Cardiac fibroblast (primary cell): ENCODE measurements at places on chromosomes 16 and 17.

GRCh38 chr16:24255456-24256371 lies at the start of gene CACNG3:
TSS of gene CACNG3 (plus strand) at chr16:24256335. CDS start at chr16:24256755, 420 bp downstream.
- peak; percentile 32 for DNase-seq

DNA sequence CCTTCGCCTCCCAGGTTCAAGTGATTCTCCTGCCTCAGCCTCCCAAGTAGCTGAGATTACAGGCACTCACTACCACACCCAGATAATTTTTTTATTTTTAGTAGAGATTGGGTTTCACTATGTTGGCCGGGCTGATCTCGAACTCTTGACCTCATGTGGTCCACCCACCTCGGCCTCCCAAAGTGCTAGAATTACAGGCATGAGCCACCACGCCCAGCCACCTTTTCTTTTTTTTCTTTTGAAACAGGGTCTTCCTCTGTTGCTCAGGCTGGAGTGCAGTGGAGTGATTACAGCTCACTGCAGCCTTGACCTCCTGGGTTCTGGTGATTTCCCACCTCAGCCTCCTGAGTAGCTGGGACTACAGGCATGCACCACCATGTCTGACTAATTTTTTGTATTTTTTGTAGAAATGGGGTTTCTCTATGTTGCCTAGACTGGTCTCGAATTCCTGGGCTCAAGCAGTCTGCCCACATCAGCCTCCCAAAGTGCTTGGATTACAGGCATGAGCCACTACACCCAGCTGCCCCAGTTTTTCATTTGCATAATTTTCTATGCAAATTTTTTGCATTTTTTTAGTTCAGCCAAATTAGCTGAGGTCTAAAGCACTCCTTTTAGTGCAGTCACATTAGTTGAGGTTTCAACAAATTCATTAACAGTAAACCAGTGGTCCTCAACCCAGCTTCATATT lies 11.3 kb downstream of the WWP2 start:
- DNase-seq = no peak

DNA sequence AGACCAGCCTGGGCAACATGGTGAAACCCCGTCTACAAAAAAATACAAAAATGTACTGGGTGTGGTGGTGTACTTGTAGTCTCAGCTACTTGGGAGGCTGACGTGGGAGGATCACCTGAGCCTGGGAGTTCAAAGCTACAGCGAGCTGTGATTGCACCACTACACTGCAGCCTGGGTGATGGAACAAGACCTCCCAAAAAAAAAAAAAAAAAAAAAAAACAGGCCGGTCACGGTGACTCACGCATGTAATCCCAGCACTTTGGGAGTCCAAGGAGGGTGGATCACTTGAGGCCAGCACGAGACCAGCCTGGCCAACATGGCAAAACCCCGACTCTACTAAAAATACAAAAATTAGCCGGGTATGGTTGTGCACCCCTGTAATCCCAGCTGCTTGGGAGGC lies 12.7 kb upstream of the APPBP2 start:
- DNase-seq = no peak

- DNase-seq = peak; percentile 27
These were observed 117.7 kb downstream of the USP22 start for GRCh38 chr17:20925091-20925490.

- no peak for DNase-seq
These were observed 305.7 kb upstream of the XYLT1 start for GRCh38 chr16:17776465-17776864.

DNA sequence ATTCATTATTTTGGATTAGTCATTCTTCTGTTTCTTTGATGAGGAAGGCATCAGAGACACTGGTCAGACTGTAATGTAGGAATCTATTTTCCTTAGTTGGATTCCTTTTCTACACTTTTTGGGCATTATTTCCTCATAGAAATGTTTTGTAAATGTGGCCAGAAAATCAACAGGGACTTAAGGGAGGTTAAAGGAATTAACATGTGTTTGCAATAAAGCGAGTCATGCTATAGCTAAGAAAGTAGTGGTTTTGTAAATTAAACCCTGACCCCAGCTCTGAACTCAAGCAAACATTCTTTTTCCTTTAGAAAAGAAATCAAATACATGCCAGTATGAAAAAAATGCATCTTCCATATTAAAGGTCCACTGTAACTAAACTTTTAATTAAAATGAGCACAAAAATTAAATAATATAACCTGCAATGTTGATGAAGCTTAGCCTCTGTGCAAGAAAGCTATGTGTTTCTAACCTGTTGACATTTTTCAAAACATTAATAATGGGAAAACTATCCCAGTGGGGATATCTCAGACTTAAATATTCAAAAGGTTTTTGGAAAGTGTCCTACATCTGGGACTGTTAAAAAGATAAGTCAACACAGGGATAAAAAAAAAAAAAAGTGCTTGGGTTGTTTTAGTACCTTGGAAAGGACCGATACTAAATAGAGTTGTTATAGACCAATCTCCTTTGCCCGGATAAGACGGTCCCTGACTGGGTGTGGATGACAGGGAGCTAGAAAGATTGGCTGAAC lies 428.0 kb downstream of the CA10 start:
- no peak for DNase-seq
